ENCODE measurements at places on chromosomes 12 and 14. TPM values are rescaled to one million over a fixed set of nuclear protein-coding genes. Genes with fewer than 3 reads are reported as not detected.

LRRC43 gene
- not detected for total RNA-seq

MYO1H gene
- total RNA-seq: not detected

DNA sequence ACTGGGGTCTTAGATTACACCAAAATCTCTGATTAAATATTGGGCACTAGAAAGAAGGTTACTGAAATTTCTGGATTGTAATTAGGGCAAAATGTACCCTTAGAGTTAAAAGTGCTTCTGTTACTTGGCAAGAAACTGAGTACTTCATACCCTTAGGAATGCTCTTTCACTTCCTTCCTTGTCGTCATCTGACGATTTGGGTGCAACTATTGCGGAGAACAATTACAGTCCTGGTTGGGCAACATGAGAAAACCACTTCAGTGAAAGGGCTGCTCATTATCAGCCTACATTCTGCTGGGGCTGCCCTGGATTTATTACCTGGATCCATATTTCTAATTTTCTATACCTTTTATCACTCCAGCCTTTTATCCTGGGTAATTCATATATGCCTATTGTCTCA is 348.5 kb upstream of the MDGA2 start:
- DNase-seq: no peak

DNA sequence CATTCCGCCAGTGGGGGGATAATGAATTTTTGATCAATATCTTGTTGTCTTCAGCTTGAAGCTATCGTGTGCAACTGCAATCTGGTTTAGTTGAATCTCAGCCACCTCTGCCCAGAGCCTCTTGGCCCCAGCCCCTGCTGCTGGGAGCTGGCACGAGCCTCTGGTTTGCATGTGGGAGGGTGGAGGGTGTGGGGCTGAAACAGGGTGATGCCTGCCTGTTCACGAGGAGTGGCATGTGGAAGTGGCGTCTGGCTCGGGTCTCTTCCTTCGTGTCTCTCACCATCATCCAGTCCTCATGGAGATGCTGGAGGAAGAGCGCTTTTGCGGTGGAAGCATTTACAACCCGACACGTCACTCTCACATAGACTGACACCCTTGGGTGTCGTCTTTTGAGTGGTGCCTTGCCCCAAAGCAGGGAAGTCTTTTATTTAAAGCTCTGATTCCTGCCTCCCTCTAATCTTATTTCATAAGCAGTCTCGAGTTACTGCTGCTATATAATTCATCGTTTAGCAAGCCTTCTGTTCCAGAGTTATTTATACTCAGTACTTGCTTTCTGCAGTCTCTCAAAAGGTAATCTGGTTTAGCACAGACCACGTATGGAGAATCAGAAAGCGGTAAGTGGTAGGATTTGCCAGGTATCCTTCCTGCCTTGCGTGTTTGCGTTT is 64.5 kb downstream of the AACS start:
- no peak for DNase-seq

DNA sequence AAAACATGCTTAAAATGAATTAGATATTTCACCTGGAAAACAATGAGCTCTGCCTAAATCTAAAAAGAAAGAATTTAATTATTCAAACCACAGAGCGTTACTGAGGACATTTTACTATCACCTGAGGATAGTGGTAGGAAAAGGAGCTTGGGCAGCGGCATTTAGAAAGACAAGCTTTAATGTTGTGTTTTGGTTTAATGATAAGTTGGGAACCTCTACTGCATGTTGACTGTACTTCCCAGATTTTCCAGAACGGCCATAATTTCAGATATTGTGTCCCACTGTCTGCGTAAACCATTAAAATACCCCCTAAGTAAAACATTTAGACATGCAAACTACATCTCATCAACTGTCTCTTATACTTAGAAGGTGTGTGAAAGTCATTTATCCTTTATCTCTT is 55.4 kb downstream of the CPM start:
- no peak for DNase-seq

GRCh38 chr14:94575730-94576585 is 5.3 kb upstream of the SERPINA5 start:
- no peak for DNase-seq

- DNase-seq: no peak
Measured at GRCh38 chr14:45426685-45427282, 173.8 kb upstream of the MIS18BP1 start.

DNA sequence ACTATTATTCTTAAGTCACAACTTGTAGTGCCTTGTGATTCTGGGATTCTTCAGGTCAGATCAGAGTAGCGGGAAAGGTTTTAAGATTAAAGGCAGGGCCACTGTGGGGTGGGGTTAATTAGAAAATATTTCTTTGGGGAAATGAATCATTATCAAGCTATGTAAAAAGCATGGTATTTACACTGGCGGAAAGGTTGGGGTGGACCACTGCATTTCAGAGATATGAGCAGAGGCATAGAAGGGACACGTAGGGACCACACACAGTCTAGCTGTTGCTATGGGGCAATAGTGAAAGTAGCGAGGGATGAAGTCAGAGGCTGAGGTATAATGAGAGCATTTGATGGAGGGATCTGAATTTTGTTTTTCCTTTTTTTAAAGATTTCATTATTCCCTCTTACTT is 31.7 kb upstream of the KCNH3 start:
- no peak for DNase-seq

GRCh38 chr12:15538881-15539280 is 216.6 kb downstream of the PTPRO start:
- DNase-seq: no peak

KRT72 gene
- 0.11 TPM for total RNA-seq

IGFBP6 gene
- total RNA-seq: 0.43 TPM

DNA sequence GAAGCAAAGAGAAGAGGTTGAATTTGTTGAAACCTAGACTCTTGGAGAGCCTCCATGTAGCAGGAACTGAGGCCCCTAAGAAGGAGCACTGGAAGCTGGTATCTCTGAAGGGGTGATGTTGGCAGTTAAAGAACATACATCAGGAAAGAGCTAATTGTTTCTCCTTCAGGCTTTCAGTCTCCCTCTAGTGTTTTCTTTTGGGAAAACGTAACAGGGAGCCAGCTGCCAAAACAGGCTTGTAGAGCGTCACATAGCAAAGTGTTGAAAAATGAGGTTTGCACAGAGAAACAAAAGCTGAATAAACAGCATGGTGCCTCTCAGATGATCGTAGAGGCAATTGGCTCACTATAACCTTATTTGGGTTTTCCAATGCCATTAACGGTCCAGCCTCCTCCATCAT is 46.9 kb upstream of the CAND1 start:
- no peak for DNase-seq

- DNase-seq: no peak
Measured at GRCh38 chr12:105922670-105923102, 216.1 kb downstream of the NUAK1 start.

DNA sequence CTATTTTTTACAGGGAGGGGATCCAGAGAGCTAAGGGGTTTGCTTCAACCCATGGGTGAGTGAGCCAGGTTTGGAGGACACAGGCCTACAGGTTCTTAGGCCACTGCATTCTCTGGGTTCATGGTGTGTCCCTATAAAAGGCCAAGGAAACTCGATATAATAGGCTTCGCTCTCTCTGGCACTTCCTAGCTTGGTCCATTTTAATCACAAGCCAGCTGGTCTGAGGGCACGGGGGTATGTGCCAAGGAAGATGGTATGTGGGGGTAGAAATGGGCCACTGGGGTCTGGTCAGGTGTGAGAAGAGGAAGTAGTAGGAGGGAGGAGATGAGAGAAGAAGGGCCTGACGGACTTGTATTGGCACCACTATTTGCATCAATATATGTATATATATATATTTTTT is 4.9 kb downstream of the ETV6 start:
- no peak for DNase-seq

DNA sequence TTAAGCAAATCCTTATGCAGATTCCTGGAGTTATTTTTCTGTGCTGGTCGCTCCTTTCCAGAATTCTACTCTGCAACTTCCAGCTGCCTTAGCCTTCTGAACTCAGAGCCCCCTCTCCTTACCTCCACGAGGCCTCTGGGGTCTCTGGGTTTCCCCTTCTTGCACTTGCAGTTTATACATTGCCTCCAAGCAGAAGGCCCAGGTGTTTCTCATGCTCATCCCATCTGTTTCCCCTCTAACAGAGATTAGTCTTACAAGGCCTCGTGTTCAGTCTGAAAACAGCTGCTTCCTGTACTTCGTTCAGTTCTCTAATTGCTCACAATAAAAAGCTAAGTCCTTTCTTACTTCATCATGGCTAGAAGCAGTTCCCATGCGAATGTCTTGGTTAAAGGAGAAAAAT is 134.4 kb upstream of the FGD4 start:
- DNase-seq: no peak

- DNase-seq: no peak
Measured at GRCh38 chr12:77610446-77610845, 220.2 kb upstream of the NAV3 start.

STYK1 gene
- total RNA-seq: 0.32 TPM

DNA sequence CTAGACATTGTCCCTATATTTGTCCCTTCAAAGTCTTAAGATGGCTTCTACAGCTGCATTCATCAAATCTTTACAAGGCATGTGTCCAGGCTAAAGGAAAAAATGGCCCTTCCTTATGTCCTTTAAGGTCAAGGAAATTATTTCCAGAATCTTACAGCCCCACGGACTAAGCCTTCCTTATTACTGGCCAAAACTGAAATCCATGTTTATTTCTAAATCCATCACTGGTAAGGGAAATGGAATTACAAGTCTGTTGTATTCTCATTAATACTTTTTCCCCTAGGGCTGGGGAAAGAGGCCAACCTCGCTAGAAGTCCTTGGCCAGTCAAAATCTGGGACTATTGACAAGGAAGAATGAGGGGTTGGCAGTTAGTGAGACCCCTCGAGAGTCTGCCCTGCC is 252.5 kb downstream of the TMEM132C start:
- no peak for DNase-seq

TCL1B gene
- not detected for total RNA-seq

DNA sequence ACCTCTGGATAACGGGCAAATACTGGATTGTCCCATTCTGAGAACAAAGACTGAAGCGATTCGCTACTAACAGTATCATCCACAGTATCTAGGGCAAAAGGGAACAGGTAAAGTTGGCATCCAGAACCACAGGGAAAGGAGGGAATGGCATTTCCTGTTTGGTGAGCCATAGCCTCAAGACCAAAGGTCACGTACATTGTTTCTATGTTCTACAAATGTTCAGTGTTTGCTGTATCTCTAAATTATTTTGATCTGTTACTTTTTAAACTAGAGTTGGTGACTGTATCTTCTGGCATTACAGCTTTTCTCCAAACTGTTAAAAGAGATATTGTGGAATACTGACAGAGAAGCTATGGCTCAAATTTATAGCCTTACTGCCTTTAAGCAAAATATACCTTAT is 9.7 kb downstream of the MLH3 start:
- no peak for DNase-seq
